ENCODE measurements at places on chromosomes 5 and 9. TPM values are rescaled to one million over a fixed set of nuclear protein-coding genes. Genes with fewer than 3 reads are reported as not detected.

GRCh38 chr9:76905791-76906646, at the start of gene PRUNE2:
Gene PRUNE2, minus strand, starts transcription at chr9:76906114. Its CDS starts 151 bp downstream, at chr9:76905963.
- H3K27ac ChIP-seq, result no peak within 1 kb of the TSS
- H3K27me3 ChIP-seq, result peaks cover 90% of the 10 kb centered on the region
- no peaks in the 10 kb centered on the region for H3K36me3 ChIP-seq

- H3K27me3 ChIP-seq, result no peaks in the 10 kb centered on the region
- H3K36me3 ChIP-seq, result no peaks in the 10 kb centered on the region
- no peak overlapping the region for H3K4me3 ChIP-seq
- DNase-seq, result no peak
- H3K4me1 ChIP-seq, result peaks cover 8% of the 10 kb centered on the region
Measured at GRCh38 chr5:79803007-79803406, 113.4 kb downstream of the CMYA5 start.

GRCh38 chr9:12973710-12974109, 198.9 kb downstream of the LURAP1L start:
- H3K27me3 ChIP-seq, result no peaks in the 10 kb centered on the region
- H3K27ac ChIP-seq, result no peak overlapping the region
- H3K36me3 ChIP-seq, result no peaks in the 10 kb centered on the region
- H3K4me1 ChIP-seq, result peaks cover 9% of the 10 kb centered on the region

- peaks cover 3% of the 10 kb centered on the region for H3K36me3 ChIP-seq
- H3K4me3 ChIP-seq, result no peak overlapping the region
- DNase-seq, result no peak
- no peaks in the 10 kb centered on the region for H3K27me3 ChIP-seq
Measured at GRCh38 chr5:59245198-59245597, 648.3 kb downstream of the PDE4D start.

CCDC152 gene
- not detected for total RNA-seq

ZNF79 gene
- 14.1 TPM for total RNA-seq

- H3K36me3 ChIP-seq, result peaks cover 17% of the 10 kb centered on the region
- H3K4me1 ChIP-seq, result peaks cover 46% of the 10 kb centered on the region
- no peak overlapping the region for H3K4me3 ChIP-seq
- H3K27ac ChIP-seq, result no peak overlapping the region
- no peak for DNase-seq
Measured at GRCh38 chr5:72130351-72130761, 23.1 kb downstream of the MAP1B start.

TAF1L gene
- total RNA-seq, result not detected

LCN9 gene
- total RNA-seq, result 2.0 TPM

DNA sequence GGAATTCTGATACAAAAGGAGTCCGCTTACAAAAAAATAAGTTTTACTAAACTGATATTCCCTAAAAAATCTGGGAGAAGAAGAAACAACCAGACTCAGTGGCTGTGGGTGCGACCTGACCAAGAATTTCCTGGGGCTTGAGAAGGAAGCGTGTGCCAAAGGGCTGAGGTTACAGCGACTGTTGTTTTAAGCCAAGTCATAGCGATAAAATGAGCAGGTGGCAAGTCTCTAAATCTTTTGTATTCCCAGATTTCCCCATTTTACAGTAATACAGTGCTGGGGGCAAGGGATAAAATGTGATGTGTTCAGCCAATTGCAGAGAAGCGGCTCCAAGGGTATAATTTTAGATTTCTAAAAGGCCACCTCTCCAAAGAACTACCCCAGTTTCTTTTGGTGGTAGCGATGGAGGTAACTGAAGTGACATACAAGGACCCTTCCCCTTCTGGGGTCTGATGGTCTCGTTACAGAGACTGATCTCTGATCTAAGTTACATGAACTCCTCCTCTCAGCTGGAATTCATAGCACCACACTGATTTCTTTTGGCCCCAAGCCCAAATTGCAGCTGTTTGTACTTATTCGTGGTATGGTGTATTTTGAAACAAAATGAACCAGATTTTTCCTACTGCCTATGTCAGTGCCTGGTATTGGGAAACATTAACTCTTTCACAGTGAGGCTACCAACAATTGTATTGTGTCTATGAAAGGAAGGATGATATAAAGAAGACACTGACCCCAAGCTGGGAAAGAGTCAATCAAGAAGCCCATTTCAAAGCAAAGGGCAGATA, 41.6 kb downstream of the LPAR1 start:
- no peak for DNase-seq
- H3K27ac ChIP-seq, result no peak overlapping the region
- H3K36me3 ChIP-seq, result peaks cover 10% of the 10 kb centered on the region
- H3K4me1 ChIP-seq, result peaks cover 38% of the 10 kb centered on the region
- no peak overlapping the region for H3K4me3 ChIP-seq
- H3K27me3 ChIP-seq, result no peaks in the 10 kb centered on the region

ANKRA2 gene
- total RNA-seq, result 23.2 TPM

DNA sequence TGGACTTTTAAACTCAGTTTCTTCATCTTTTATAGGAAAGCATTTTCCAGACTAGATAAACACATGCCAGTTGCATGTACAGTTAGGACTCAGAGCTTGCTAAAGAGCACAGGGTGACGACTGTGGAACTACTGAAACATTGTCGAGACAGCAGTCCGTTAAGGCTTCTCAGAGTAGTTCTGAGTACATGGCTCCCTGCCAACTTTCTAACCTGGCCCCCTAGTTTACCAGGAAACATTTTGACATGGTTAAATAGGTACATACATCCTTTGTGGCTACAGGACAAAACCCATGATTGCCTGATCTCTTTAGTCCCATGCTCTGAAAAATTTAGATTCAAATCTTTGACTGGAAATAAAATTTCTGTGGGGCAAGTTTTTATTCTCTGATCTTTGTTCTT, 129.7 kb downstream of the SLF1 start:
- H3K4me1 ChIP-seq, result no peaks in the 10 kb centered on the region
- H3K27ac ChIP-seq, result no peak overlapping the region
- peaks cover 2% of the 10 kb centered on the region for H3K27me3 ChIP-seq
- no peaks in the 10 kb centered on the region for H3K36me3 ChIP-seq
- no peak for DNase-seq

DRD1 gene
- total RNA-seq, result 0.17 TPM

BICD2 gene
- total RNA-seq, result 26.8 TPM

GRCh38 chr9:86550401-86550800, 196.2 kb upstream of the TUT7 start:
- no peak overlapping the region for H3K27ac ChIP-seq
- H3K27me3 ChIP-seq, result peaks cover 11% of the 10 kb centered on the region
- H3K36me3 ChIP-seq, result no peaks in the 10 kb centered on the region
- H3K4me3 ChIP-seq, result no peak overlapping the region

All from type B pancreatic cell (in vitro differentiated cells).